Activated CD8-positive, alpha-beta memory T cell treated with anti-CD3 and anti-CD28 coated beads for 24 hours (primary cell): ENCODE measurements at places on chromosomes 2 and 18.

DNA sequence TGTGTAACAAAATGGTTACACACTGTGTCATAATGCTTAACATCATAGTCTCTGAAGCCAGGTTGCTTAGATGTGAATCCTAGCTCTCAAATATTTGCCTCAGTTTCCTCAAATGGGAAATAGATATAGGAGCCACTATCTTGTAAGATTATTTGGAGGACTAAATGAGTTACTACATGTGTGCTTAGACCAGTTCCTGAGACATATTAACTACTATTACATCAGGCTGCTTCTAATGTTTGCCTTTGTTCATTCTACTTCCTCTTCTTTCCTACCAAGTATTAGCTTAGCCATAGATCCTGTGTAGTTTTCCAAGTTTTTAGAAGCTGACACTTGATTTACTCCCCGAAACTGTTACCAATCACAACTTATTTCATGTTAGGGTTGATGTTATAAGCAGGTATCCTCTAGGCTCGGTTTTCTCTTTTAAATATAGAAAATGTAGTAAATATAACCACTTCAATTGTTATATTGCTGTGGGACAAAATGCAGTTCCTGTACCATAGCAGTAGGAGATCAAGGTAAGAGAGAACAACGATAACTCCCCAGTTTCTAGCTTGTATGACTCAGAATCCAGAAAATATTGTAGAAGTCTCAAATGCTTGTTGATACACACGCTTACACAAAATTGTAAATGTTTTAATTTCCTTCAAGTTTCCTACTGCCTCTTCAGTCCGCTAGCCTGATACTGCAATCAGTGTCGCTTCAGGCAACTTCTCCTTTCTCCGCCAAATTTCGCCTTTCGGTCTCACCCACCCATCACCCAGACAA is 751 bp upstream of the DNAJC10 start:
- DNase-seq = no peak

DNA sequence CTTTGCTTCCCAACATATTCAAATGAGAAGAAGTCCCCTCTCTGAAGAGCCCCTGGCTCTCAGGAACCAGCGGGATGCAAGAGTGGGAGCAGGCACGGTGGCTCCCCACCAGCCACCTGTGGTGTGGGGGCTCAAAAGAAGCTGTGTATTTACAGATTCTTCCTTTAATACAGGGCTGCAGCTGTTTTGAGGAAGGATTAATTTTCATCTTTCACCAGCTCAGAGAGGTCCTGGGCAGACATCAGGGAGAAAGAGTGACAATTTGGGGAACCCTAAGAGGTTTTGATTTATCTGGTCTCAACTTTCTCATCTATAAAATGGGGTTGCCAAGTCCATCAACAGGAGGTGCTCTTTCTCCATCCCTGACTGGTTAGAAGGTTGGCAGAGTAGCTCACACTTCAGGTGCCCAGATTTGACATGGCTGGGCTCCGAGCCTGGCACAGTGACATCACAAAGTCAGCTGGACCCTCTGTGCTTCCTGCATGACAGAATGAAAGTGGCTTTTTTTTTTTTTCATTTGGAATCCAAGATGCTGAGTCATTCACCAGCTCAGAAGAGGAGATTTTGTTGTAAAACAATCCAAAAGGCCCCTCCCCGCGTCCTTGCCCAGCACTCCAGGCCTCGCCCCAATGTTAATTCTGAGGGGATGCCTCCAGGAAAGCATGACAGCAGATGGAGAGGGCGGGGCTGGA is 15.5 kb upstream of the SIX2 start:
- no peak for DNase-seq

- DNase-seq = no peak
Measured at GRCh38 chr2:20677301-20678085, 10.5 kb downstream of the GDF7 start.

DNA sequence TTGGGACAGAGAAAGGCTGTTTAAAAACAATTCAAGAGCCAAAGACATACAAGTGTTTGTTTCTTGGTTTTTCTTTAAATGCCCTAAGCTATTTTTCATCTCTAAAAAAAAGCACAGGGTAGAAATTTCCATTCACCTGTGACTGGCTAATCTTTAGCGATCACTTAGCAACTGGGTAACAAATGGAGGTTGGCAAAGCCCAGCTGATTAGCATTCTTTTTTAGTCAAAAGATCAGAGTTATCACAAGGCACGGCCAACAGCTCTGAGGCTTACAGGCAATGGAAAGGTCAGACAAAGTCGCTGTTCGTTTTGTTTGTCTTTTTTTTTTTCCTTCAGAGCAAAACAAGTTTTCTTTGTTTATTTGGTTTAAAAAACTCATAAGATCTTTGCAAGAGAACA is 29.0 kb upstream of the TTR start:
- DNase-seq = no peak

GRCh38 chr18:8283891-8284585 is 325.2 kb upstream of the RAB12 start:
- no peak for DNase-seq

DNA sequence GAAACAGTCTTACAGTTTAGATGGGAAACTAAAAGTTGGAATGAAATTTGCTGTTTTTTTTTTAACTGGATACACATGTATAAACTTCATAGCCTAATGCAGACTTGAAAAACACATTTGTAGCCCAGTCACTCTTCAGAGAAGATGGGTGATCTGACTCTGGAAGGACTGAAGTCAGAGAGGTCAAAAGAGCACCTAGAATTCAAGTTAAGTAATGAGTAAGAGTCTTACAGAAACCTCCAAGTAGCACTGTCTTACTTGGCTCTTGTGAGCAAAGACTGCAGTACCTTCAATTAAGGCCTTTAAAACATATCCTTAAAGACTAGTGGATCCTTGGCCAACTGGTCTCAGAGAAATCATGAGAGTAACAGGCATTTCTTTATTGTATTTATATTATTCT is 41.9 kb downstream of the TRAPPC8 start:
- no peak for DNase-seq

GRCh38 chr18:47175283-47175897 is 774 bp downstream of the IER3IP1 start:
- DNase-seq = no peak

- DNase-seq = no peak
Measured at GRCh38 chr2:172613615-172614231, 57.8 kb downstream of the PDK1 start.

DNA sequence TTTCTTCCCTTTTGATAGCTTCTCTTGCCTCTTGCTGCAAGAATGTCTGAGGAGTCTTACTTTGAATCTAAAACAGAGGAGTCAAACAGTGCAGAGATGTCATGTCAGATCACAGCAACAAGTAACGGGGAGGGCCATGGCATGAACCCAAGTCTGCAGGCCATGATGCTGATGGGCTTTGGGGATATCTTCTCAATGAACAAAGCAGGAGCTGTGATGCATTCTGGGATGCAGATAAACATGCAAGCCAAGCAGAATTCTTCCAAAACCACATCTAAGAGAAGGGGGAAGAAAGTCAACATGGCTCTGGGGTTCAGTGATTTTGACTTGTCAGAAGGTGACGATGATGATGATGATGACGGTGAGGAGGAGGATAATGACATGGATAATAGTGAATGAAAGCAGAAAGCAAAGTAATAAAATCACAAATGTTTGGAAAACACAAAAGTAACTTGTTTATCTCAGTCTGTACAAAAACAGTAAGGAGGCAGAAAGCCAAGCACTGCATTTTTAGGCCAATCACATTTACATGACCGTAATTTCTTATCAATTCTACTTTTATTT is 133.5 kb upstream of the CDCA7 start:
- DNase-seq = no peak

DNA sequence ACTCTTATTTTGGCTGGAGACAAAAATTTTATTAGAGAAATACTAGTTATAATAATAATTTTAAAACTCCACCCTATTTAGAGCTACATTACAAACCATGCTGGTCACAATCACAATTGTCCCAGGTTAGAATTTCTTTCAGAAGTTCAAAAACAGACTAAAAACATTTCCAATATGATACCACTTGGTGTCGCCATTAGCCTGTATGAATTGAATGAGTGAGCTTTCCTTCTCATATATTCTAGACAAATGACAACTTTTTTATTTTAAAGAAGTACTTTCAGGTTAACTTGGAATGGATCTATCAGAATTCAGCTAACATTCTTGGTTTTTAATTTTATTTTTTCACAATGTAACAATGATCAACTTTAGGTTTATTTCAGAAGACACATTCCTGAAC is 48.0 kb downstream of the SERPINB8 start:
- DNase-seq = no peak

GRCh38 chr2:165801176-165801575 is 7.1 kb upstream of the GALNT3 start:
- no peak for DNase-seq

GRCh38 chr18:22683196-22683676 is 249.9 kb upstream of the RBBP8 start:
- no peak for DNase-seq

DNA sequence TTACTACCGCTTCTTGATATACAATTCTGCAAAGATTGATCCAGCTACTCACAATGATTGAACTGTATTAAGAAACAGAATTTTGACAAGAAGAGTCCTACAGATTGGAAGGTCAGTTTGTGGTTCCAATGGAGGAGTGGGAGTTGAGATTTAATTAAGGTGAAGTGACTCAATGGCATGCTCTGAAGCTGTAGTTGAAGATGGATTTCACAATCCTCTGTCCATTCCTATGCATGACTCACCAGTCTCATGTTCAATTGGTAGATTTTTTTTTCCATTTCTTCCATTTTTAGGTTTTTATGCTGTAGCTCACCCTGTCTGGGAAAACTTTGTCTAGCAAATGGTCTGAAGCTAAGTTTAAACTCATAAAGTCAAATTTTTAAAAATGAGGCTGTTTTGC is 83.3 kb downstream of the DPP4 start:
- no peak for DNase-seq

GRCh38 chr2:163475815-163476214 is 260.0 kb downstream of the FIGN start:
- no peak for DNase-seq

DNA sequence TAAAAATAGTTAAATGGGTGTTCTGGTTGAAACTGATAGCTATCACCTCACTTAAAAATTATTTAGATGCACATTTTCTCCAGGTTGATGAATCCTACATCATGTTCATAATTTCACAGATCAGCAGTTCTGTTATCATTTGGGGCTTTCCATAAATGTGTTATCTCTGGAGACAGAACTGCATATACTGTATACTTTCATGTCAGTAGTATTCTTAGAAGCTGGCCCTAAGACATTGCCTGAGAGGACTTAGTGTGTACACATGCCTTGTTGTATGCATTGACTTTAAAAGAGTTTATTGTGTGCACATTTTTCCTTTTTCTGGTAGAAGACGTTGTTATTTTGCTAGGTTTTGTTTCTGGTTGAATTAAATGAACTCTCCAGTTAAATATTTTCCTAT is 41.0 kb downstream of the PIK3C3 start:
- no peak for DNase-seq

DNA sequence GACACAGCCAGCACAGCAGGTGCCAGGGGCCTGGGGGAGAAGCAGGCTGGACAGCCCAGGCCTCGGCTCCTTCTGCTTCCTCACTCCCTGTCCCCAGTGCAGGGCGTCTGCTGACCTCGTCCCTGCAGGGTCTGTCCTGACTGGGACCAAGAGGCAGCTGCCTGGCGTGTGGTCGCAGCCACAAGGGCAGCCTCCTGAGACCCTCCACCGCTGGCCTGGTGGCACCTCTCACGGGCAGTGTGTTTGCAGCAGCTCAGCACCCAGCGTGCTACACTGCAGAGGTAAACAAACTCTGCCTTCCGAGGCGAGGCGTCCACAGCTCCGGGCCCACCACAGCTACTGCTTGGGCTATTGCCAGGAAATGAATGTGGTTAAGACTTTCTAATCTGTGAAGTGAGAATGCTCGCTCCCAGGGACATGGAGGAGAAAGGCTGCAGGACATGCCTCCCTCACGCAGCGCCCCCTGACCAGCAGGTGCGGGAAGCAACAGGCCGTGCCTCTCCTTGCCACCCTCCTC is 46.1 kb upstream of the HPCAL1 start:
- DNase-seq = no peak

GRCh38 chr2:207594264-207594663 is 30.9 kb downstream of the METTL21A start:
- no peak for DNase-seq

- no peak for DNase-seq
Measured at GRCh38 chr2:217016796-217017419, 157.0 kb upstream of the TNP1 start.

DNA sequence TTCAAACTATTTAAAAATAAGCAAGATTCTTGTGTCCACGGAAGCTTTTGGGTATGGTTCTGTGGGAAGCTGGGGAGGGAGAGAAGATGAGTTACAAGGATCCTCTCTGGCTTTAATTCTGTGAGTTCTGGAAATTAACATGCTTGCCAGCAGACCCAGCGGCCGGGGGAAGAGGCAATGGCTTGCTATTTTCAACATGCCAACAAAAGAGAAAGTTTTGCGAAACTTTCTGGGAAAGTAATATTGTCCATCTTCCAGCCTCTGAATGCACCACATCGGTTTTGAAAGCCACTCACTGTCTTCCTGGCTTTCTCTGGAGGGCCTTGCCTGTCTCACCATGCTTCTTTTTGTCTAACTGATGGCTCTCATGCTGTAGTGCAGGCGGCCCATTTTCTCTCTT is 85.7 kb downstream of the EN1 start:
- no peak for DNase-seq

DNA sequence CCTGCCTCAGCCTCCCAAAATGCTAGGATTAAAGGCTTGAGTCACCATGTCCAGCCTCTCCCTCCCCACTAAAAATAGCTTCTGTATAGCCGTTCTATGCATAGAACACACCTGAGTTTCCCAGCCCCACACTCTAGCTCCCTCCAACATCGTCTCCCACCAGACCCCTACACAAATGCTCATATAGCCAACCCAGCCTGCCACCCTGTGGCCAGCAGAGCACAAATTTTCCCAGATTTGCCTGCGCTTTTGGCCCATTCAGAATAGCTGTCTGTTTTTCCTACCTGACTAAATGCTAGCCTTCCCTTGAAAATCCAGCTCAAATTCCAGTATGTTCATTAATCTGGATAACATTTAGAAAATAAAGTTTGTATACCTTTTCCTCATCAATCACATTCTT is 22.8 kb downstream of the TRABD2A start:
- peak; percentile 51 for DNase-seq

- DNase-seq = no peak
Measured at GRCh38 chr2:135471106-135471505, 59.9 kb downstream of the ZRANB3 start.

- no peak for DNase-seq
Measured at GRCh38 chr2:16200554-16201193, 260.3 kb downstream of the MYCN start.

- no peak for DNase-seq
Measured at GRCh38 chr2:3643371-3644245, 14.4 kb upstream of the ALLC start.

DNA sequence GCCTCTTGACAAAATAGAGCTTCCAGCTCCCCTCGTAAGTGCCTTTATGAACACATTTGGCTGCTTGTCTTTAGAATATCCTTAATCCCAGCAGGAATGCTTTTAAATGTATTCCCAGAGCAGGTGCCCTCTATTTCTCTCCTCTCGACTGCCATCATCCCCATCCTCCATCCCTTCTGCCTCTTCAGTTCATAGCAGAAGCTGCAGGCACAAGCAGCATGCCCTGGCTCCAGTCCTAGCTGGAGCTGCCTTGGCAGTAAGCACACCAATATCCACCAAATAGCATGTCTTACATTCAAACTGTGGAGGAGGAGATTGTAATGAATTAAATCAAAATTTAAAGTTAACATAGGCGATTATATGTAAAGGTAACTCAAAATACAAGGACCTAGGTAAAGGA is 891.3 kb upstream of the SLC39A10 start:
- DNase-seq = no peak

- no peak for DNase-seq
Measured at GRCh38 chr2:769771-770170, 92.6 kb upstream of the TMEM18 start.
